ENCODE measurements at places on chromosomes 2 and 18. TPM values are rescaled to one million over a fixed set of nuclear protein-coding genes. Genes with fewer than 3 reads are reported as not detected.

DNA sequence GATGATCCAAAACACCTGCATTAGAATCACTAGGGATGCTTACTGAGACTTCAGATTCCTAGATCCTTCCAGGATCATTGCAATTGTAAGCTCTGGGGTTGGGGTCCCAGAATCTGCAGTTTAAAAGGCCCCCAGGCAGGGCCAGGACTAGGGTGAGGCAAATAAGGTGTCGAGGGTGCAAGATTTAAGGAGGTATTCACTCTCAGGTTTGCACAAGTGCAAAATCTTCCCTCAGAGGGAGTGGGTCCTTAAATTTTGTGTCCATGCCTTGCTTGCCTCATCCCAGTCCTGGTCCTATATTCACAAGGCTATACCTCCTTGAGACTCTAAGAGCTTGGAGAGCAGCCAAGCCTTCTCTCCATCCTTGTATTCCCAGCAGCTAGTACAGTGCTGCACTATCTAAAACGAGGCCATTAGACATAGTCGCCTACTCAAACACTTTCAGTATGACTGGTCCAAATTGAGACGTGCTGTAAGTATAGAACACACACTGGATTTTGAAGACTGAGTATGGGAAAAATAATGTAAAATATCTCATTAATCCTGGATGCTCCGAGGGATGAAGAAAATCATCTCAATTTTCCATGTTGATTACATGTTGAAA lies 31.6 kb upstream of the MREG start:
- no peak for DNase-seq

The SCN9A gene
- not detected for total RNA-seq

GRCh38 chr2:146661473-146662096 lies 1183.2 kb upstream of the ACVR2A start:
- no peak for DNase-seq

DNA sequence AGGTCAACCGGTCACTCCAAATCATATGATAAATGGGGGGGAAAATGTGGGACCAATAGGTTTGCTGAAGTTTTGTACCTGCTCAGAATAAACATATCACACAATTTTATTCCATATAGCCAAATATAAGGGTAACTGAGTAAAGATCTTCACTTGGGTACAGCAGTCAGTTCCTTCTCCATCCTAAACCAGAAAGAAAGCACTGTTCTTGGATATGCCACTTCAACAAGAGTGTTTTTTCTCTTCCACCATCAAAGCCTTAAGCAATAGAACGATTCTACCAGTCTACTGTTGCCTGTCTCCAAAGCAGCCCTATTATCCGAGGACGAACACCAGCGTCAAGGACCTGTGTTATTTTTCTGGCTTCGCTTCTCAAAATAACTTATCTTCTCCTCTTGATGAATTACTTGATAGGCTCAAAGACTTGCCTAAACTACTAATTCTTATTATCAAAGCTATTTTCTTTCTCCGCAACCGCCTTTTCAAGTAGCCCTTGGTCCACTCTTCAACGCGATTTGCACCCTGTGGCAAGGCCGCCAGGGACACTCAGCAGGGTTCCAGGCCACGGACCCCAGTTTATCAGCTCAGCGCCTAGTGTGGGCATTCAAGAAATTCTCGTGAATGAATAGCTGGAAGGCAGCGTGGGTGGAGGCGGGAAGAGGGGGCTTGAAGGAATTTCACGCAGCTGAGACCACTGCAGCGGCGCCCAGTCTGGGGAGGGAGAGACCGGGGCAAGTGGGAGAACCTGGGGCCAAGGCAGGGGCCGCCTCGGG lies 646 bp downstream of the ALS2 start:
- no peak for DNase-seq

The SLC23A3 gene
- 4.9 TPM for total RNA-seq

DNA sequence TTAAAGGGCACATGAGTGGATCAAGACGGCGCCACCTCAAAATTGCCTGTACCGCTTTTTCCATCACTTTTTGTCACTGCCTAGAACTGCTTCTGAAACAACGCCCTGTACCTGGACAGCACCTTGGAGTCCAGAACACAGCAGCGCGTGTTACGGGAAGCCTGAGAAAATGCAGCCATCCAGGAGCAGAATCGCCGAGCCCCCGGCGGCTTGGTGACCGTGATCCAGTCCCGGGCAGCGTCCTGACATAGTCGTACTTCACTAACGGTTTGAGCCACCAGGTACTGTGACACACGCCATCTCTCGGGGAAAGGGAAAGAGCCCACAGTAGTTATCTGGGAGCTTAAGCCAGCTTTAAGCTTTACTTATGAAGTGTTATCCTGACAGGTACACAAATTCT lies 168.9 kb upstream of the SALL3 start:
- no peak for DNase-seq

GRCh38 chr2:85400023-85400422 lies 10.1 kb downstream of the CAPG start:
- DNase-seq = no peak

- DNase-seq = no peak
These were observed 181.2 kb upstream of the RAB6C start for GRCh38 chr2:129798301-129798581.

DNA sequence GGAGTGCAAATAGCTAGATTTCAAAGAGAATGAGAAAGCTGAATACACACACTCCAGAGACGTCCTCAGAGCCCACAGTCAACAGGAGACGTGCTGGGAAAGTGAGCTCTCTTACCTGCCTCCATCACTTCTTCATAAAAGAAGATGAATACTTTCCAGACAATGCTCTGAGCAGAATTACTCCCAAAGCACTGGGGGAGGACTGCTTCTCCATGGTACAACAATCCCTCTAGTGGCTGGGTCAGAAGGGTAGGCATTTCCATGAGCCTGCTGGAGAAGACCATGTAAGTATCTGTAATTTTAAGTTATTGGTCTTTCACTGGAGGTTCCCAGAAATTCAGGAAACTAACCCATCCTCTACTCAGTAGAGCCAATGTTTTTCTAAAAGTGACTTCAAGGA lies 190.3 kb downstream of the RBM43 start:
- no peak for DNase-seq

- no peak for DNase-seq
These were observed 91.1 kb downstream of the MEP1B start for GRCh38 chr18:32280911-32281310.

- DNase-seq = no peak
These were observed 231.7 kb downstream of the MTX2 start for GRCh38 chr2:176500901-176501300.

The CCL20 gene
- total RNA-seq = not detected

- no peak for DNase-seq
These were observed 45.4 kb upstream of the TMEM163 start for GRCh38 chr2:134764164-134764563.

- no peak for DNase-seq
These were observed 176.1 kb upstream of the SPRED2 start for GRCh38 chr2:65608466-65608865.

DNA sequence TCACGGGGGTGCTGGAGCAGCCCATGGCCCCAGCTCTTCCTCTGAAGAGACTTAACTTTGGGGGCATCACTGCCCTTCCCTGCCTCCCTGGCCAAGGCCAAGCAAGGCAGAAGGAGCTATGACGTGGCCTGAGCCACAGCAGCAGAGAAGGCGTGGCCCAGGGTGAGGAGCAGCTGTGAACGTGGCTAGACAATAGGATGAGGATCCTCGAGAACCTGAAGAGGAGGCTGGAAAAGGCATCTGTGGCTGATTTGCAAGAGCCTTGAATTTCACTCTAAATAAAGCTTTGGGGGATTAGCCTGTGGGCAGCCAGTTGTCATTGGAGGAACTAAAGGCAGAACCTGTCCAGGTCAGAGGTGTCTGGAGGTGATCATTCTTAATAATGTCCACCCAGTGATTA lies 652.9 kb upstream of the ID2 start:
- DNase-seq = no peak
